ENCODE measurements at places on chromosomes 5 and 9.

GRCh38 chr5:133130387-133131118 is 78.7 kb downstream of the HSPA4 start:
- DNase-seq: peak; percentile 69

DNA sequence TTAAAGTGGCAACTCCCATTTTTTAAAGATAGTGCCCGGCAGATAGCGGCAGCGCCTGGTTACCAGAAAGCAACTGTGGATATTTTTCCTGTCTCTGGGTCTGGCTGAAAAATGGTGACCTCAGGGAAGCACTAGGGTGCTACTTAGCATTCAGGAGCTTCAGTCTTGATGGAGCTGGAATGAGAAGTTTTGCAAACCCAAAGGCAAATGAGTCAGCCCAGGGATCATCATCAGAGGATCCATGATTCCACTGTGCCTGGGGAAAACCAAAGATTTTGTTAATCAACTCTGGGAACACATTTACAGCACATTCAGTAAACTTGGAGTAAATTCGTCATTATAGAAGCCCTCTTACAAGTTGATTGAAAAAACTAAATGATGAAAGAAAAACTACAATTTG is 26.7 kb downstream of the F2R start:
- no peak for DNase-seq

DNA sequence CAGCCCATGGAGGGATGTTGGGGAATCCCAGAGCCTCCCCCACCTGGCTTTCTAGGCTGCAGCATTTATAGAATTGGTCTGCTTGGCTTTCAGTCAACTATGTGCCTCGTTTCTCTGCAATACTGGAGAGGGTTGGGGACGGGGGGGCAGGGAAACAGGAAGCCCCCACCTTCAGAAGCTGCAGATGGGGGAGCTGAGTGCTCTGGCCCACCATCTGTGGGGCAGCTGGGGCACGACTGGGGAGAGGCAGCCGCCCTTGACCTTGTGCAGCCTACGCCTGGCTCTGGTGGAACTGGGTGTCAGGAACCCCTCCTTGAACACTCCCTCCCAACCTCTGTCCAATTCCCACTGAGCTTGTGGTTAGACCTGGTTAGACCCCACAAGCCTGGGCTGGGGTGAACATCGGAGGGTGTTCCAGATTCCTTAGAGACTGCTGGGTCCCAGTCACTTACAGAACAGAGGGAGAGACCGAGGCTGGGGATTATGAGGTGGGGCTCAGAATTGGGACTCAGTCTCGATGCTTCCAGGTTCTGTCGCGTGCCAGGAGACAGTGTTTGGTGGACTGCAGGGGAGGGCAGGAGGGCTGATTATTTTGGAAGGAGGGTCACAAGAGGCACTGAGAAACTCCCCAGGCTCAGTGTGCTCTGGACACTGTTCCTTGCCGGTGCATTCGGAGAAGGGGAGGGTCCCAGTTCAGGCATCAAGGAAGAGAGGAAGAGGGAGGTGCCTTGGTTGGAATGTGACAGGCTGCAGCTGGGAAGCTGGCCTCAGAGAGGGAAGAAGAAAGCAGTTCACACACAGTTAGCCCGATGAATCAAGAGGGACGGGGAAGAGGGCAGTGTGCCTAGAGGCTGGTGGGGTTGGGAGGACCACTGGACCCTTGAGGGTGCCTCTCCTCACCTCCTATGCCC is 25.6 kb downstream of the COL27A1 start:
- no peak for DNase-seq

GRCh38 chr5:136040746-136041415 is 12.1 kb downstream of the TGFBI start:
- DNase-seq: peak; percentile 35

DNA sequence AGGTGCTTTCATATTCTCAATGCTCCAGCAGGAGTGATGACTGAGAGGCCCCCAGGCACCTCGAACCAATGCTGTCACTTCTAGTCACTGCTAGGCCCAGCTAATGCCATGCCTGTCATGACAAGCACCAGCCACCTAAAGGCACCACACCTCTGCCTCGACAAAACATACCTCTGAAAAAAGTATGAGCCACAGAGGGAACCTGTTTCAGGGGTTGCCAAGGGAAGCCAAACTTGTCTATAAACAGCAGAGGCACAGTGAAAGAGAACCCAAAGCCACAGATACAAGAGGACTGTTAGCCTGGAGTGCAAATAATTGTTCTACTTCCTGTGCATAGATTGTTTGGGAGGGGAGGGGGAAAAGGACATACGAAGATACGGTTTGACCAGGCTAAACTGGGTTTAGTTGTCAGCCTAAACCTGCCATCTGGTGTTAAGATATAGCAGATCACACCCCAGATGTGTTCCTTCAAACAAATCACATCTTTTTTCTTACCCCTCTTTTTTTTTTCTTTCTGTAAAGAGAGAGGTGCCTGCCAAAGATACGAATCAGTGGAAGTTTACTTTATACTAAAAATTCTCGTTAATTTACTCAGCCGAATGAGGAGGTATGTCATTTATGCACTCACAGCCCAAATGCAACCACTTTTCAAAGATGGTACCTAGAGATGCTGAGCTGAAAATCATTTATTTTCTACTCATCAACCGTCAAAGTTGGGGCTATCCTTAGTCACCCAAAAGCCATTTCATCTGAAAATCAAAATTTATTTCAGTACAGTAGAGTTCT is 45.7 kb downstream of the BNC2 start:
- peak; percentile 91 for DNase-seq

DNA sequence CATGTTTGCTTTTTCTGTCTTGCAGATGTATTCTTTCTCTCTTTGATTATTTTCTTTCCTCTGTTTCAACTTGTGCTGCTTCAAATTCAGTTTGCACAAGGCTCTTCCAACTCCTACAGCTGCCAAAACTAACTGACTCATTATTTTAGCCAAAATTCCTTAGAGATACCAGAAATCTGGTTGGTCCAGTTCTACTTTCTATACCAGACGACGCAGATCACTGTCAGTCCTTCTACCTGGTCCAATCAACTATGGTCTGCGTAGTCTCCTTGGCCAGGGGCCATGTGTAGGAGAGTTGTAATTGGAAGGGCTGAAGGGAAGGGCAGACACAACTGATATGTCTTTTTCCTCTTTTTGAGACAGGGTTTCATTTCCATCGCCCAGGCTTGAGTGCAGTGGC is 51.9 kb upstream of the JAK2 start:
- DNase-seq: no peak

DNA sequence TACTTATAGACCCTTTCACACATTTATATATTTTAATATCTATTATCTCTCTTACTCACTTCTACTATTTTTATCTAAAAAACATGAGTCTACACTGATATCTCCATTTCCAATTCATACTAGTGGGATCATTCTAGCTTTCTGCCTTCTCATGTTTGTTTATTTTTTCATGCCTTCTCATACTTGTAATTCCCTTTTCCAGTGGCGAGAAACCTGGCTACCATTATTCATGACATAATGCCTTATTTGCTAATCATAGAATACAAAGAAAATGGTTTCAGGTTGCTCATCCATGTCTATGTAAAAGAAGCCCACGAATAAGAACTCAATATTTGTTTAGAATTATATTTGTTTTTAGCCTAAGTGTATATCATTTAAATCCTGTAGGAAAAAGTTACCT is 232.7 kb upstream of the ACTBL2 start:
- DNase-seq: no peak

DNA sequence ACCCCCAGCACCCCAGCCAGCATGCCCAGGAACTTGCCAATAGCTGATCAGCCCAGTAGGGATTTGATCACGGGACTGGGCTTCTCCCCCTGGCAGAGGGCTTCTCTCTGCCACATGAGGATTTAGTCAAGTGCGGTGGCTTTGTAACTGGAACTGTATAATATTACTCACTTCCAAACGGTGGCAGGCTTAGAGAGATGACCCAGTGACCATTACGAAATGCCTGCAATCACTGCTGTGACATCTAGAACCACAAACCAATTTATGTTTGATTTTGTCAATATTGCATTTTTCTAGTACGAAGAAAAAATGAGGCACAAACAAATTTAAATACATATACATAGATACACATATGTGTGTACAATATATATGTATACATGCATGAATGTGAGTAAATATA is 192.1 kb downstream of the ERCC6L2 start:
- no peak for DNase-seq

- no peak for DNase-seq
Observed at GRCh38 chr9:16252616-16253015, 617.9 kb downstream of the BNC2 start.

GRCh38 chr5:36948650-36949049 is 72.1 kb downstream of the NIPBL start:
- DNase-seq: no peak

GRCh38 chr9:124428751-124429529 is 13.7 kb upstream of the PSMB7 start:
- peak; percentile 85 for DNase-seq

DNA sequence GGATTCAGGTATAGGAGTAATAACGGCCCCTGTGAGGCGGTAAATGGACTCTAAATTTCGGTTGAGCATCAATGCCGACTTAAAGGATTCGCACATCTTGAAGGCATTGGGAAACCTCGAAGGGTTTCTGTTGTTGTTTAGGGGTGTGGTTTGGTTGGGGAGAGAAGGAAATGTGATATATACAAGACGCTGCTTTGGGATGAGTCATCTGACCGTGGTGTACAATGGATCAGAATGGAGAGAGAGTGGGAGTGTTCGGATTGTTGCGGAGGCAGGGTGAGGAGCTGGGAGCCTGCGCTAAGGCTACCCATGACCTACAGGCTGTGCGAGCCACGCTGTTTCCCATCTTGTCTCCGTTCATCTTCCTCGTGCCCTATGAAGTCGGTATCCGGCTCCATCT is 60.4 kb upstream of the ERCC6L2 start:
- DNase-seq: no peak

DNA sequence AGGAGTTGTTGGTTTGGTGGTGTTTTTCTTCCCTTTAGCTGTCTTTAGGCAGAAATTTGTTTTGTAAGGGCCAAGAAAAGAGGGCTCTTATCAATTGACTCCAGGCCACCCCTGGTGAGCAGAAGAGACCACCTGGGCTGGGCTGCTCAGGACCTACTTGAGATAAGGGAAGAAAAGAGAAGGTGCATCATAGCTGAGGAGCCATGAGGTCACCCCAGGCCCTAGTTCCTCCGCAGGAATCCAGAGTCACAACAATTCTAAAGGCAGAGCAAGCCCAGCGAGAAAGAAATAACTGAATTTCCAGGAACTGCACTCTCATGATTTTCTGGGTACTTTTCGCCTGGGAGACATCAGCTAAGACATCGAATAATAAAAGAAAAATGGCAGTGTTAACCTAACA is 34.9 kb downstream of the RFK start:
- no peak for DNase-seq

DNA sequence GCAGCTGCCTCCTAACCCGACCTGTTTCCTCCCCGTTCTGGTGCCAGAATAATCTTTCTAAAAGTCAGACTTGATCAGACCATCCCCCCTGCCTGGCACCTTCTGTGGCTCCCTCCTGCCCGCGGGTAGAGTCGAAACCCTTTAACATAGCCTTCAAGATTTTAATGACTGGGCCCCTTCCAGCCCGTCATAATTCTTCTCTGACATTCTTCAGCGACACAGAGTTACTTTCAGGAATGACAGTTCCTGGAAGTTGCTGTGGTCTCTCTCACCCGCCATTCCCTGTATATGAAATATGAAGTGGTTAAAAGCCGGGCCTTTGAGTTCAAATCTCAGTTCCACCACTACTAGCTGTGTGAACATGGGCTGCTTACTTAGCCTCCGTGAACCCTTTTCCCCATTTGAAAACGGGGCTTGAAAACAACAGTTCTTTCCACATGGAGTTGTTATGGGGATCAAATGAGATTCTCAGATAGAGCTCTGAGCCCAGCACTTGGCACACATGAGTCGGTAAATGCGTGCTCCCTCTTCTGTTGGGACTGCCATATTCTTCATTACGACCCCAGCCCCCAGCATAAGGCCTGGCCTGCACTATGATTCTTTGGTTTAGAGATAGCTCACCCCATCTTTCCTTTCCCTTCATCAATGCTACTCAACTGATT is 737 bp downstream of the NANS start:
- DNase-seq: no peak

DNA sequence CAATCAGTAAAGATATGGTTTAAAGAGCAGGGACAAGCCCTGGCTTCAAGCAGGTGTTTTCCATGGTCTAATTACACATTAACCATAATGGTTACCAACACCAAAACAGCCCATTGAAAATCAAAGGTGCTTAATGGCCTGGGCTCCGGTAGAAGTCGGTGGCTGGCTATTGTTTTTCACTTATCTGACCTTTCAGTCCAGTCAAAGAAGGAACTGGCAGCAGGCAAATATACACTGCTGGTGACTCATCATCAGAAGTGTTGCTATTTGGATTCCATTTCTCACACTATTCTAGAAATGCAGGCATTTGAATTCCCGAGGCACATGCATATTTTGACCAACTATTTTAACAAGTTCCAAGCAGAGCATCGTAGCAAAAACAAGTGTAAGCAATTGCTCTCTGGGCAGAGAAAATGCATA is 26.3 kb upstream of the GABRP start:
- DNase-seq: peak; percentile 58

GRCh38 chr5:60700416-60700757 is 421 bp upstream of the DEPDC1B start:
- DNase-seq: peak; percentile 80

GRCh38 chr9:83503866-83504265 is 34.3 kb downstream of the FRMD3 start:
- DNase-seq: no peak

DNA sequence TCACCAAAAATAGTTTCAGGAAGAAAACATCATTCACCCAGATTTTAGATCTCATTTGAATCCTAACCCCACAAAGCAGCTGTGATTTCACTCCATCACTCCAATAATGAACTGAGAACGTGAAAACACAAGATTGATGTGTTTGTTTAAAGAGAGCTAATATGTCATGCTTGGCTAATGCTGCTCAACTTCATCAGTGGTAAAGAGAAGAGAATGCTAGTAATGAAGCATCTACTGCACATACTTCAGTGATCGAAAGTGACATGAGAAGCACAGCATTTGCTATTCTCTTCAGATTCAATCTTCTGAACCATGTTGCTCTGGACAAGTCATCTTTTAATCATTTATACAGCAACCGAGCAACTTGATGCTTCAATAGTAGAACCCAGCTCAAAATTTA is 874.7 kb downstream of the EFNA5 start:
- peak; percentile 34 for DNase-seq

- DNase-seq: no peak
Observed at GRCh38 chr5:119840175-119840574, 210.8 kb downstream of the FAM170A start.

DNA sequence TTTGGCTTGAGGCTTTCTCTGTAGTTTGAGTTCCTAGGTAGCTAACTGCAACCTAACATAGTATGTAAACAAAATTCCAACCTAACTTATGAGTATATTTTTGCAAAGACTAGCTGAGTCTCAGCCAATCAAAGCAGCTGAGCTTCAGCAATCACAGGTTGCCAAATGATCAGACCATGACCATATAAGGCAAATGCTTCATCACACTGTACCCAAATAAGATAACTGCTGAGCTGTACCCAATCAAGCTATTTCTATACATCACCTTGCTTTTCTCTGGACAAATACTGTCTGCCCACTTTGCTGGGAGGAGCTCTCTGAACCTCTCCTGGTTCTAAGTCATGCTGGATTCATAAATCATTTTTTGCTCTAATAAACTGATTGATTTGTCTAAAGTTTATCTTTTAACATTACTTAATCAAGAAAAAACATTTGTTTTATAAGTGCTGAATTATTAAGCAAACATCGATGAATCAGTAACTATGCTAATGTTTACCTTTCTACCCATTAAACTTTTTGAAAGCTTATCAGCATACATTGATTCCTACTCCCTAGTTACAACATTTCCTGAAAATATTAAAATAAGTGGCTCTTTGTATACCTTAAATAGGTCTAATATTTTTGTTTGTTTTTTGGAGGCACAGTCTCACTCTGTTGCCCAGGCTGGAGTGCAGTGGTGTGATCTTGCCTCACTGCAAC is 129.7 kb upstream of the PCA3 start:
- peak; percentile 56 for DNase-seq

GRCh38 chr9:75149841-75150241 is 61.5 kb downstream of the OSTF1 start:
- DNase-seq: no peak

Measured in NCI-H69 (cell line).